ENCODE measurements at places on chromosomes 7 and 10.

DNA sequence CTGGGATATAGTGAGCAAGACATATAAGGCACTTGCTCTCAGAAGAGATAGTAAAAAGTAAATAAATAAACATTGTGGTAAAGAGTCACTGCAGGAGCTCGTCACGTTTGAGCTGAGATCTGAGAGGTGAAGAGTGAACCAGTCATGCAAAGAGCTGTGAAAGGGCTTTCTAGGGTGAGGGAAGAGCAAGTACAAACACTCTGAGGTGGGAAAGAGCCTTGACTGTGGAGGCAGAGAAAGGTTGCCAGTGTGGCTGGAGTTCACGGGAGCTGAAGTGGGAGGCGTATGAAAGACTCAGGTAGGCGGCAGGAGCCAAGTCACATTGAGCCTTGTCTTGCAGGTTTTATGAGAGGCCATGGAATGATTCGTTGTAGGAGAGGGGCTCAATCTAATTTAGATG, 141.0 kb downstream of the C1GALT1 start:
- no peak overlapping the region for H3K27ac ChIP-seq
- H3K27me3 ChIP-seq = no peaks in the 10 kb centered on the region
- no peak overlapping the region for H3K4me3 ChIP-seq
- H3K4me1 ChIP-seq = no peaks in the 10 kb centered on the region
- no peaks in the 10 kb centered on the region for H3K36me3 ChIP-seq

- H3K4me1 ChIP-seq = peaks cover 20% of the 10 kb centered on the region
- H3K36me3 ChIP-seq = peaks cover 15% of the 10 kb centered on the region
- no peaks in the 10 kb centered on the region for H3K27me3 ChIP-seq
Measured at GRCh38 chr10:96918214-96919002, 86.3 kb downstream of the LCOR start.

- peaks cover 24% of the 10 kb centered on the region for H3K4me1 ChIP-seq
- peak overlapping the region; percentile 59 for H3K27ac ChIP-seq
- no peak for DNase-seq
- H3K4me3 ChIP-seq = no peak overlapping the region
Measured at GRCh38 chr10:4345877-4346646, 479.9 kb upstream of the AKR1E2 start.

GRCh38 chr10:6279540-6280267, 77.0 kb downstream of the PFKFB3 start:
- no peak overlapping the region for H3K27ac ChIP-seq
- peaks cover 9% of the 10 kb centered on the region for H3K4me1 ChIP-seq
- H3K27me3 ChIP-seq = no peaks in the 10 kb centered on the region

DNA sequence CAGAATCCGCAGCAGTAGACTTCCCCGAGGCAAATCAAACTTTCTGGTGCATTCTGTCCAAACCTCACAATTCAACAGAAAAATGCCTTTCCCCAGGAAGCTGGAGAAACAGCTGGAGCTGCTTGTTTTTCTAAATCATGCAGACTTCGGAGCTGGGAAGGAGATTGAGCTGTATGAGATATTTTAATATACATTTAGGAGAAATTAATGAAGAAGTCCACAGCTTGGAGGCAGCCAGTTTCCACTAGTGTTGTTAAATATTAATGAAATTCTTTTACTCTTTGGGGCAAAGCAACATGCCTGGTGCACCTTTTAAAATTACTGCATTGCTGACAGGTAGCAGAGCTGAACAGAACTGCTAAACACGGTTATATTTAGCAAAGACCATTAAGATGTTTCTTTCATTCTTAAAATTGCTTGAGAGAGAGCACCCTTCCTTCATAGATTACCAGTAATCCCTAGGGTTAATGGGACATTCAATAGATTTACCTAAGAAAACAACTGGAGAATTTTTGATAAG, 566.4 kb downstream of the SORCS3 start:
- no peak overlapping the region for H3K4me3 ChIP-seq
- no peak for DNase-seq
- H3K36me3 ChIP-seq = no peaks in the 10 kb centered on the region
- H3K27ac ChIP-seq = no peak overlapping the region

DNA sequence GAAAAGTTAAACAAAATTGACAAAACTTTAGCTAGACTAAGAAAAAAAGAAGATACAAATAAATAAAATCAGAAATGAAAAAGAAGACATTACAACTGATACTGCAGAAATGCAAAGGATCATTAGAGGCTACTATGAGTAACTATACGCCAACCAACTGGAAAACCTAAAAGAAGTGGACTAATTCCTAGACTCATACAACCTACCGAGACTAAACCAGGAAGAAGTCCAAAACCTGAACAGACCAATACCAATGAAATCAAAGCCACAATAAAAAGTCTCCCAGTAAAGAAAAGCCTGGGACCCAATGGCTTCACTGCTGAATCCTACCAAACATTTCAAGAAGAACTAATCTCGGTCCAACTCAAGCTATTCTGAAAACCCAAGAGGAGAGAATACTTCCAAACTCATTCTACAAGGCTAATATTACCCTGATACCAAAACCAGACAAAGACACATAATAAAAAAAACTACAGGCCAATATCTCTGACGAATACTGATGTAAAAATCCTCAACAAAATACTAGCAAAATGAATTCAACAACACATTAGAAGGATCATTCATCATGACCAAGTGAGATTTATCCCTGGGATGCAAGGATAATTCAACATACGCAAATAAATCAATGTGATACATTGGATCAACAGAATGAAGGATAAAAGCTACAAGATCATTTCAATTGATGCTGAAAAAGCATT, 20.3 kb downstream of the ELAPOR2 start:
- H3K36me3 ChIP-seq = no peaks in the 10 kb centered on the region
- no peak for DNase-seq
- no peak overlapping the region for H3K4me3 ChIP-seq

- H3K27me3 ChIP-seq = no peaks in the 10 kb centered on the region
- no peak overlapping the region for H3K4me3 ChIP-seq
- no peaks in the 10 kb centered on the region for H3K4me1 ChIP-seq
- H3K27ac ChIP-seq = no peak overlapping the region
- no peak for DNase-seq
Measured at GRCh38 chr7:95290166-95290830, 34.0 kb downstream of the PON1 start.

- peaks cover 44% of the 10 kb centered on the region for H3K4me1 ChIP-seq
- no peaks in the 10 kb centered on the region for H3K27me3 ChIP-seq
- DNase-seq = no peak
- H3K4me3 ChIP-seq = no peak overlapping the region
Measured at GRCh38 chr10:77554996-77555397, 82.6 kb downstream of the KCNMA1 start.

DNA sequence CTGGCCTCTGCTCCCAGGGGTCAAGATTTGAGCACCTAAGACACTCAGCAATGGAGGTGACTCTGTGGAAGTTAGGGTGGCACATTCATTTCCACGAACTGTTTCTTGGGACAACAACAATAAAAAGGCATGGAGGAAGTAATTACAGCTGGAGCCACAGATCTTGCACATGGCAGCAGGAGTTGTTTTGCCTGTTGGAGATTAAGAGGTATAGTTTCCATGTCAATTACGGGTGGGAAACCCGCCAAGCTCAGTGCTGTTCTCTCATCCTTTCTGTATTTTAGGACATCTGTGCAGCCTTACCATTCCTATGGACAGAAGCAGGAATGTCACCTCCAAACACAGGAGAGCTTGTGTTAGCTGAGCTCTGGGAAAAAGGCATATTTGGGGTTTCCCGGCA, 201.2 kb downstream of the SNX10 start:
- no peak overlapping the region for H3K4me3 ChIP-seq
- H3K27ac ChIP-seq = no peak overlapping the region
- no peaks in the 10 kb centered on the region for H3K4me1 ChIP-seq
- no peak for DNase-seq
- H3K27me3 ChIP-seq = no peaks in the 10 kb centered on the region
- H3K36me3 ChIP-seq = no peaks in the 10 kb centered on the region

DNA sequence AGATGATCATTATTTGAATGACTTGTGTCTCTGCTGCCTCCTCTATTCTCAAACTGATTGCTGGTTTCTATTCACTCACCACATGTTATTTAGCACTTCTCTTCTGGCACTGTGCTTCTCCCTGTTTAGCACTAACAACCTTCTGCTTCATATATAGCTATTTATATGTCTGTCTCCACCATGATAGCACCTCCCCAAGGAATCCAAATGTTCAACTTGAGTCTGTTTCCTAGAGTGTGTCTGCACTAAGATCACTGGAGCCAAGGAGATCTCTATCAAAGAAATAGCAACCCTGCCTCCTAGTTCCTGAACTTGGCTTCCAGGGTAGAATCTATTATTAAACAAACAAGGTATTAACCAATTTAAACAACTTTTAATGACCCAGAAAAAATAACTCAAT, 104.5 kb downstream of the CYP26A1 start:
- no peak overlapping the region for H3K4me3 ChIP-seq
- H3K27me3 ChIP-seq = no peaks in the 10 kb centered on the region
- H3K36me3 ChIP-seq = no peaks in the 10 kb centered on the region
- DNase-seq = no peak

DNA sequence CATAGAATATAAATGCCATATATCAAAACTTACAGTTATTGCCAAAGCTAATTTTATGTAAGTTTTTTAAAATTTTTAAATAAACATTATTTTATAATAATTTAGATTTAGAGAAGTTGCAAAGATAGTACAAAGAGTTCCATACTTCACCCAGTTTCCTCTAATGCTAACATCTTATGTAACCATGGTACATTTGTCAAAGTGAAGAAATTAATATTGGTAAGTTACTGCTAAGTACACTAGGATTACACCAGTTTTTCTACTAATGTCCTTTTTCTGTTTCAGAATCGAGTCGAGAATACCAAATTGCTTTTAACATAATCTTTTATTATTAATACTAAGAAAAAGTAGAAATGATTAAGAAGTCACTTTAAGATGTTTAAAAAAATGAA, 29.2 kb downstream of the CSGALNACT2 start:
- H3K36me3 ChIP-seq = peaks cover 57% of the 10 kb centered on the region
- H3K27ac ChIP-seq = no peak overlapping the region
- no peaks in the 10 kb centered on the region for H3K27me3 ChIP-seq
- no peaks in the 10 kb centered on the region for H3K4me1 ChIP-seq

DNA sequence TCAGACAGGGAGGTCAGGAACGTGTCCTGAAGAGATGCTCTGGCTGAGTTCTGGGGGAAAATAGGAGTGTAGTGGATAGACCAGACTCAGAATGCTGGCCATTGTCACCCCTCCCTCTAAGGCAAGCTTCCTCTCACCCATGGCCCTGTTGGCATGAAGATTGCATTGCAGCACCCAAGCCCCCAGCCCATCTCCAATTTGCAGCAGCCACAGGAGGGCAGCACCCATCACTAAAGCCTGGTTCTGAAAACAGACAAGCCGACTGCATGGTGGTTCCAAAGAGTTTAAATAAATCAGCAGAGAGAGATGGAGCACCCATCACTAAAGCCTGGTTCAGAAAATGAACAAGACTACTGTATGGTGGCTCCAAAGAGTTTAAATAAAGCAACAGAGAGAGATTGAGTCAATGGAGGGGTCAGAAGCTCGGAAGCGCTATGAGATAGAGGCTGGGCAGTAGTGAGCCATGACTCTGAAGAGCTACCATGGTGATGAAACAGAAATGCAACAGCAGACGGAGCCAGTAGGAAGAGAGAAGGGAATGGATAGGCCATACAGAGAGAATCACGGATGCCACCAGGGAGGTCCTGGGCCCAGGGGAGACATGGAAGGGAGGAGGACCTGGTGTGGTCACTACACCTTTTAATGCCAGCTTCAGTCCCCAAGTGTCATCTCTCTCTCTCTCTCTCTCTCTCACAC, 237.9 kb upstream of the MYO3A start:
- H3K27ac ChIP-seq = no peak overlapping the region
- H3K4me3 ChIP-seq = no peak overlapping the region
- no peaks in the 10 kb centered on the region for H3K36me3 ChIP-seq
- H3K27me3 ChIP-seq = no peaks in the 10 kb centered on the region
- DNase-seq = no peak
- no peaks in the 10 kb centered on the region for H3K4me1 ChIP-seq

DNA sequence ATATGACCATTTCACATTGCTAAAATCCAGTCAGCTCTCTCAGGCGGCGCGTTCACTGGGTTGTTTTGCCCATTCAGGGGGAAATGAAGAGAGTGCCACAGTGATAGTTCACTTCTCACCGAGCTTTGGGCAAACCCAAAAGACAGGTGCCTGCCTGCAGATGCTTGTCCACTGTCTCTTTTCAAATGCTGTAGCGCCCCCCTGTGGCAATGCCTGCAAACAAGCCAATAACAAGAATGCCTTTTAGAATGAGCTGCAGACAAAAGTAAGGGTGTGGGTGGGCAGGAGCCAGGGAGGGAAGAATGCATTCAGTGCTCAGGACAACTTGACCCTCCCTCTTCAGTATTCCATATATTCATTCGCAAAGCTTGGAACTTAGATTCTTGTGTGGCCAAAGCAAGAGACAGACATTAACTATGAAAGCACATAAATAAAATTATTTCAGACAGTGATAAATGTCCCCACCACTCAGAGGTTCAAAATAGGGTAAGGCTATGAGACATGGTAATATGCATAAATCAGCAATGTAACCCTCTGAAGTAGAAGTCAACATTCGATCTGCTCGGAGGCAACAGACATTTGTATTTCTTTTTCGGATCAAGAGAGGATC, 86.9 kb downstream of the JAZF1 start:
- DNase-seq = no peak
- peaks cover 17% of the 10 kb centered on the region for H3K4me1 ChIP-seq
- H3K27me3 ChIP-seq = no peaks in the 10 kb centered on the region
- no peak overlapping the region for H3K27ac ChIP-seq

DNA sequence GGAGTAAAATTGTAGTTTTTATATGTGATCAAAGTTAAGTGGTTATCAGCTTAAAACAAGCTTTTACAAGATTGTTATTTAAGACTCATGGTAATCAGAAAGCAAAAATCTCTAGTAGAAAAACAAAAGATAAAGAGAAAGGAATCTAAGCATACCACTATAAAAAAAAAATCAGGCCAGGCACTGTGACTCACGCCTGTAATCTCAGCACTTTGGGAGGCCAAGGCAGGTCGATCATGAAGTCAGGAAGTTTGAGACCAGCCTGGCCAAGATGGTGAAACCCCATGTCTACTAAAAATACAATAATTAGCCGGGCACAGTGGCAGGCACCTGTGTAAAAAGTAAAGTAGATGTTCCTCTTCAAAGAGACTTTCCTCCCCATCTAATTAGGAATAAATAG, 265.9 kb upstream of the NRP1 start:
- no peaks in the 10 kb centered on the region for H3K27me3 ChIP-seq
- no peaks in the 10 kb centered on the region for H3K36me3 ChIP-seq
- no peak for DNase-seq
- H3K4me1 ChIP-seq = no peaks in the 10 kb centered on the region

Data from heart left ventricle (tissue), 16 donors.